ENCODE measurements at places on chromosomes 4 and X.
A peak's percentile ranks its signal among the peaks of the same experiment; 100 is the strongest.

DNA sequence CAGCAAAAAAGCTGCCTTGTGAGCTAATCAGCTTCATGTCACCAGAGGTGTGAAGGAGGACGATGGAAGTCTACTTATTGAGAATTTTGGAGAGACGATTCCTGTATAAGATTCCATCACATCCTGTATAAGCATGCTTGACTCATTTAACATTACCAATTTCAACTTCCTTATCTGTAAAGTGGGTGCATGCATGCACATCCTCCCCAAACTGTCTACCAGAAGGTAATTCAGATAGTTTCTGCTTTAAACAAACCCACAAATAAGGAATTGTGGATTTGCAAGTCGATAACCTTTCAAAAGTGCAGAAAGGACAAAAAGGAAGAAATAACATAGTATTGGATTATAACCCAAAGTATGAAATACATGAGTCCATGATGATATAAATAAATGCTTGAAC lies 31.1 kb downstream of the AKAP4 start:
- DNase-seq = no peak

DNA sequence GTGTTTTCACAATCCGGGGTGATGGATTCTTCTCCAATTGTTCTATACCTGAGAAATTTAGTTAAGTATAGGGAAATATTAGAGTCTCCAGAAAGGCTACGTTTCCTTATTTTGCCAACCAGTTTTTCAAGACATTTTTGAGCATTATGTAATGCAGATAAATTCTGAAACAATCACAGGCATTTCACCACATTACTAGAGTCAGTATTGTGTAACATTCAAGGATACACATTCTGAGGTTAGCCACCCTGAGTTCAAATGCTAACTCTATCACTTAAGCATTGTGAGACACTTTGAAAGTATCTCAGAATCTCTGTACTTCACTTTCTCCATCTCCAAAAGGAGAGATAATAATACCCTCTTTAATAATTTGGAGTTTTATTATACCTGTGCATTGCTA lies 10.6 kb downstream of the SULT1B1 start:
- DNase-seq = no peak

GRCh38 chrX:13084611-13085010 lies 40.2 kb upstream of the FAM9C start:
- no peak for DNase-seq

DNA sequence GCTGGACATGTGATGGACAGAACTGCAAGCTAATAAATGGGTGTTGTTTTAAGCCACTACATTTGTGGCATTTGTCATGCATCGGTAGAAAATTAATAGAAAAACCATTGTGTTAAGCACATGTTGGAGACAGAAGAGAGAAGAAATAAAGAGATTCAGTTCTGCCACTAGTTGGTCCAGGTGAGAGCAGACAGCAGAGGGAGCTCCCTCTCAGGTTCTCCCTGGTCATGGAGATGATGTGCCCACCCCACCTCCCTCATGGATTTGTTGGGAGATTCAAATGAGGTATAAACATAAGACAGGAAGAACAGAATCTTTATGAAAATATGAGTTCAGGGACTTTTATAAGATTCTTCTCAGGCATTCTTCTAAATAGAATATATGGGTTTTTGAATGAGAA lies 36.8 kb upstream of the OCIAD2 start:
- DNase-seq = no peak

GRCh38 chrX:55452833-55453124 lies 852 bp downstream of the MAGEH1 start:
- DNase-seq = no peak

- no peak for DNase-seq
Measured at GRCh38 chrX:1587161-1587560, 4.2 kb upstream of the AKAP17A start.

GRCh38 chr4:7041801-7042502 lies 1.2 kb upstream of the TADA2B start:
- no peak for DNase-seq

DNA sequence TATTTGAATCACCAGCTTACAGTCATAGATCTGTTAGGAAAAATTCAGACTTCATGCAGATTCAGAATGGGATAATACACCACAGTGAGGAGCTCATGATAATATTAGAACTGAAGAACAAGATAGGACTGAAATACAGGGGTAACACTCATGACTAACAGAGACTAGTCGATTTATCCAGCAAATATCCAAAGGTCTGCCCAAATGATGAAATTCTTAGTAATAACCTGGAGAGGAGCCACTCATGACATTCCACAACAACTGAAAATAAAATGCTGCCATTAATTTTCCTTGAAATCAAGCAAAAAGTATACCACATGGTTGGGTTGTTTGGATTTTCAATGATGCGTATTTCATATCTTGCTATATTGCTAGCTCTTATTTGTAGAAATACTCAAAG lies 903.7 kb upstream of the ADGRL3 start:
- DNase-seq = peak; percentile 12

GRCh38 chr4:182318256-182318655 lies 75.1 kb downstream of the TENM3 start:
- DNase-seq = no peak

DNA sequence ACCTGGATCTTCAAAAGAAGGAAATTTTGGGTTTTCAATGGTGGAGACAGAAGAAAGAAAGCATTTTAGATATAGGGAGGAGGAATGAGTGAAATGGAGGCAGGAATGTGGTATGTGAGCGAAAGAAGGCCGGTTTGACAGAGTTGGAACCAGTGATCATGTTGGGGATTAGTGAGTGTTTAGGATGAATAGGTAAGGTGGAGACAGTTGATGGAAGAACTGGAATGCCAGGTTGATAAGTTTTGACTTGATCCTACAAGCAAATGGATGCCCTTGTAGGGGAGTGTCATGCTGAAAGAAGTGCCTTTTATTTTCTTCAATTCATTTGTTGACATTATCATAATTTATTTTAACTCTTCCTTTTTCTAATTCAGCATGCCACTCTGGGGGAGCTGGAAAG lies 207.8 kb upstream of the AMOT start:
- DNase-seq = no peak

GRCh38 chrX:80808881-80809411 lies 731 bp downstream of the BRWD3 start:
- no peak for DNase-seq

DNA sequence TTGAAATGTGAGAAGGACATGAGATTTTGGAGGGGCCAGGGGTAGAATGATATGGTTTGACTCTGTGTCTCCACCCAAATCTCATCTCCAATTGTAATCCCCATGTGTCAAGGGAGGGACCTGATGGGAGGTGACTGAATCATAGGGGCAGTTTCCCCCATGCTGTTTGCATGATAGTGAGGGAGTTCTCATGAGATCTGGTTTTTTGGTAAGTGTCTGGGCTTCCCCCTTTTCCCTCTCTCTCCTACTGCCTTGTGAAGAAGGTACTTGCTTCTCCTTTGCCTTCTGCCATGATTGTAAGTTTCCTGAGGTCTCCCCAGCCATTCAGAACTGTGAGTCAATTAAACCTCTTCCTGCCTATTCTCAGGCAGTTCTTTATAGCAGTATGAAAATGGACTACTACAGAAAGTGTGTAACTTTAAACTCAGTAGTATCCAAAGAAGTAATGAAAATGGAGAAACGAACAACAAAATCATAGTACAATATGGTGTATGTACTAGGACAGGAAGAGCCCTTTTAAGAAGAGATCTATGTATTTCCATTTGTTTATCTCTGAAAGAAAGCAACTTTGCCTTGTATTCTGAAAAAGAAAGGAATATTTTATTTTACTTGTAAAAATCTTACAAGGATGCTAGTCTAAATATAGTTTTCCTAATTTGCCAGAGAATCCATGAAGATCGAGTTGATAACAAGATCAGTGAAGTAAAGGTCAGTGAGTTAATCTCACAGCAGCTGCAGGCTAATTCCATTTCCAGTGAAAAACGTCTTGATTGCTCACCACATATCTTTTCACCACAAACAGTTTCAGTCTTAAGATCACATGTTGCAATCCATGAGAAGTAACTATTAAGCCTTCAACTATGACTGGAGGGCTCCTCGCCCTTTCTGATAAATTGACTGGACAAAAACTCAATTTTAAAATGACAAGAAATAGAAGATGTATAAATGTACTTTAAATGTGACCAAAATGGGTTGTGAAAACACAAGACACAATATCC lies 20.5 kb downstream of the PKD2 start:
- peak; percentile 73 for DNase-seq

DNA sequence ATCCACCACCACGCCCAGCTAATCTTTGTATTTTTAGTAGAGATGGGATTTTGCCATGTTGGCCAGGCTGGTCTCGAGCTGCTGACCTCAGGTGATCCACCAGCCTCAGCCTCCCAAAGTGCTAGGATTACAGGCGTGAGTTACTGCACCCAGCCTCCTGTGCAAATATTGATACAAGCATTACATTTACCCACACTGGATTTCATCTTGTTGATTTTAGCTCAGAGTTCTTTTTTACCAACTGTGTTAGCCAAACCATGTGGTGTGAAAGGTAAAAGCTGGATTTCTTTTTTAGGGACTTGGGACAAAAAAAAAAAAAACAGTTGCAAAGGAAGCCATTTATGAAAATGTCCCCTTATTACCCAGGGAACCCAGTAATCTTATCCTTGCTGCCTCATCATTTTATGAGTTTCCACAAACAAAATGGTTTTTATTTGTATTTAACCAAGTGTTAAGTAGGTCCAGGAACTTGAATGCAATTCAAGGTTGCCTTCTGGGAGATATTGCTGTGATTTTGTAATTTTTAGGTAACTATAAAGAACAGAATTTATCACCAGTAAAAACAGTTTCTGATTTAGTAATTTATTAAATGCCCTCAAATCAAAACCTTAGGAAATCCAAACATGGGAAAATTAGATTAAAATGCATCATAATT lies 202.5 kb downstream of the PALLD start:
- DNase-seq = no peak

DNA sequence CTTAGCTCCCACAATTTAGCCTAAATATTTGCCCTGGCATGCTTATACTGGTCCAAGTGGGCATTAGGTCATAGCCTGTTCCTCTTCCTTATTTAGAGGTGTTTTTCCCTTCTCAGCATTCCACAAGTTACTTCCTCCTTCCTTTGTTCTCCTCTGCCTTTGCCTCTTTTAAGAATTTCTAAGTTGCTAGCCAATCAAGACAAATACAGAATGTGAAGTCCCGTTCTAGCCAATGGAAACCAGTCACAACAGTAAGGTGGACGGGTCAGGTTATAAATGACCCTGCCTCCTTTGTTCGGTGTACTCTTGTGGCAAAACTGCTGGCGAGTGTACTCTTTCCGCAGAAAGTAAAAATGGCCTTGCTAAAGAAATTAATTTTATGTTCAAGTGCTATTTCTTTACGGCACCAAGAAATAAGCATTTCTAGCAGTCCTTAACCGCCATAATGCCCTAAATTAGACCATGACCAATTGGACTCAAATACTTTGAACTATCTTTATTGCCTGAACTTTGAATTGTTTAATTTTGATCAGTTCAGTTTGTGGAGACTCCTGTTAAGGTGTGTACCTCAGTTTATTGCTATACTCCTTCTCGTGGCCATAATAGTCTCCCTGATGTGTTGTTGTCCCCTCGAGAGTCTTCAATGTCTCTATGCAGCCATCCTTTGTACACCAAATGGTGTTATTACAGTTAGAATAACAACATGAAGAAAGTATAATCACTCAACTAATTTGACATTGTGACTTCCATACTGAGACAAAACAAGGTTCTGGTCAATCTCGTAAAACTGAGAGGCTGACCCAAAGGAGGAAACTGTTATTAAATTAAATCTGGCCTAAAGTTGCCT lies 1.6 kb upstream of the HADH start:
- no peak for DNase-seq

GRCh38 chrX:97797076-97797475 lies 913.4 kb downstream of the RPA4 start:
- no peak for DNase-seq

DNA sequence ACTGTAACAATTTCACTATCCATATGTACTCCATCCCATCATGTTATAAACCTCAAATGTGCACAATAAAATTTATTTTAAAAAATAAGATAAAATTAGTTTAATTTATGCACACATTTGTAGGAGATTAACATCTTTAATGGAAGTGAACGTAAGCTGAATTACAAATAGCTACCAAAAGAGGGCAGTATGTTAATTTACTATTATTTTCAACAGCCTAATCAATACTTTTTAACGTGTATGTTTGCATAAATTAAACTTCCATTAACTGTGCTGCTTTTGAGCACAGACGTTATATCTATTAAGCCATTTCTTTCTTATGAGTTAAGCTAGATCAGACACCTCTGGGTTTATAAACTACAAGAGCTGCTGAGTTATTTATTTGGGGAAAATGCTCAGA lies 56.5 kb upstream of the PHKA2 start:
- DNase-seq = no peak

DNA sequence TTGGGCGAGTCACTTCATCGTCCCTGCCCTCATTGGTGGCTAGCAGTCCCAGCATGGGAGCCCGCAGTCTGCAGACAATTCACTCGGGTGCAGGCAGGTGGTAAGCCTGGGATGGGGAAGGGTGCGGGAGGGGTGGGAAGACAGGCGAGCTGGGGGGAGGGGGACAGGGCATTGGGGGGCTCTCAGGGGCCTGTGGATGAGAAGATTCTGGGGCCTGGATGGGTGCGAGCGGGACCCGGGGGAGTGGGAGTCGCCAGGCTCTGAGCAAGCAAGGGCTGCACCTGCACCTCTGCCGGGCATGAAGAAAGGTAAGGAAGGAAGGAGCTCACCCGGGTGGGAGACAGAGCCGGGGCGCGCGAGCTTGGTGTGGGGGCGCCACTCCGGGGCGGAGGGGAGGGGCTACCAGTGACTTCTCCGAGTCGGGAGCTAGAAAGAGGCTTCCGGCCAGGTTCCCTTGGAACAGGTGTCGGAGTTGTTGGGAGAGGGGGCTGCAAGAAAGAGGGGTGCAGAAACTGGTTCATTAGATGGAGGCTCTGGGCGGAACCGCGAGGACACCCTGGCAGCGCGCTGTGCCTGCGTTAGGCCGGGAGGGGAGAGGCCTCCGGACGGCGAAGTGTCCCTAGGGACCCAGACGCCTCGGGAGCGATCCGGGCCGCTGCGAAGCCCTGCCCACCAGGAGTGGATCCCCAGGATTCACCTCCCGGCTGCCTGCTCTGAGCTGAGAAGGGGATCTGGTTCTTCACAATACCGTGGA lies 103.4 kb upstream of the PDLIM3 start:
- no peak for DNase-seq

- DNase-seq = no peak
Measured at GRCh38 chr4:8510191-8510590, 69.6 kb downstream of the TRMT44 start.

DNA sequence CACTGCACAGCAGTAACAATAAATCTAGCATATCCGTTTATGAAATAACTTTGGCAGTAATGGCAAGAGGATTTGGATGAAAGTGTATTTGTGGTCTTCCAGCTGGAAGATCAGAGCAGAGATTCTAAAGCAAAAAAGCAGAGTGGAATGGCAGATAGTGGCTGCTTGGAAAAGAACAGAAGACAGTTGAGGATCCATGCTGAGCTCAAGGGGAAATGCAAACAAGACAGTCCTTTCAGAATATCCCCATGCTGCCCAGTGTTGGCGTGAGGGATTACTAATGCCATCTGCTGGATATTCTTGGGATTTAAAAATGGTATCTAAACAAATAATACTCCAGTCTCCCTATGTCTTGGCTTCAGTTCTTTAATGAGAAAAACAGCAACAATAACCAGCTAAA lies 629.1 kb upstream of the ATOH1 start:
- DNase-seq = peak; percentile 17

GRCh38 chr4:123323998-123324397 lies 72.6 kb upstream of the SPRY1 start:
- no peak for DNase-seq

- no peak for DNase-seq
Measured at GRCh38 chr4:182699795-182700194, 217.4 kb downstream of the DCTD start.
